ENCODE measurements at places on chromosomes 11 and 22. TPM values are rescaled to one million over a fixed set of nuclear protein-coding genes. Genes with fewer than 3 reads are reported as not detected.

GRCh38 chr11:112118176-112118575 lies 31.5 kb downstream of the SDHD start:
- no peak for DNase-seq

Gene MFNG
- total RNA-seq = 95.5 TPM

Gene NNMT
- total RNA-seq = not detected

Gene B4GALNT4
- 0.29 TPM for total RNA-seq

Gene SEPTIN3
- 1.7 TPM for total RNA-seq

- no peak for DNase-seq
Measured at GRCh38 chr11:120797143-120797542, 226.8 kb upstream of the TBCEL start.

Gene RTL10
- 17.9 TPM for total RNA-seq

All from GM12878 (cell line).